AG09309 (cell line): ENCODE measurements at places on chromosomes 12 and 14.

DNA sequence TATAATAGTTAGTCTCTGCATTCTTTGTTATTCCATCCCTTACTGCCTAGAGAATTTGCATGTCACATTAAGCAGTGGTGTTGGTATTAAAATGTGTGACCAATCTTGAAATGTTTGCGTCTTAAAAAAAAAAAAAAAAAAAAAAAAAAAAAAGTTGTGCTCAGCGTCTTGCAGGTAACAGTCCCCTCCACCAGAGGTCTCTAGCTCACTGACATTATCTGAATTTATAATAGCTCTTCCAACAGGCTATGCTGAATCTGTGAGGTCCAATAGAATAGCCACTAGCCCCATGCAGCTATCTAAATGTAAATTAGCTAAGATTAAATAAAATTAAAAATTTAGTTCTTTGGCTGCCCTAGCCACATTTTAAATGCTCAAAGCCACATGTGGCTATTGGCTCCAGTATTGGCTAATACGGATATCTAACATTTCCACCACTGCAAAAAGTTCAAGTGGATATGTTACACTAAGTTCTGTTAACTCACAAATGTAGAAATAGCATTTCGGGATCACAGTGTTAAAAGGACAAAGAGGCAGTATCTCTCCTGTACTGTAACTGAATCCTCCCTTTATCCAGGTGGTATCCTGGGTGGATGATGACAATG is 28.7 kb downstream of the NKX2-8 start:
- DNase-seq = peak; percentile 23

- no peak for DNase-seq
Observed at GRCh38 chr12:108690191-108690518, 41.2 kb downstream of the CORO1C start.

DNA sequence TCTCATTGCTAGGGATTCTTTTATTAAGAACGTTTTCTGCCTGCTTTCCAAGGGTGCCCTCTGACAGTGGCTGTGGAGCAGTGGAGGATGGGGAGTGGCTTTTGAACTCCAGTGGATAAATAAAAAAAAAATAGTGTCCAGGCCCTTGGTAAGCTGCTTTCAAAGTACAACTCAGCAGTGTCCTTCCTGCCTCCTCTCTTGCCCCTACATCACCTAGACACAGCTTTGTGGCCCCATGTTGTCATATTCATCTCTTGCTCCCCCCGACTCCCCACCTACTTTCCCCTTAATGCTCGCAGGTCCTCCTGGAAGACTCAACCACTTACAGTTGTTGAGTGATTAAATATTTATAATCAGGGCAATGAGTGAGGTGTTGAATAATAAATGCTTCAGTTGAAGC is 880.9 kb downstream of the BCL11B start:
- no peak for DNase-seq

DNA sequence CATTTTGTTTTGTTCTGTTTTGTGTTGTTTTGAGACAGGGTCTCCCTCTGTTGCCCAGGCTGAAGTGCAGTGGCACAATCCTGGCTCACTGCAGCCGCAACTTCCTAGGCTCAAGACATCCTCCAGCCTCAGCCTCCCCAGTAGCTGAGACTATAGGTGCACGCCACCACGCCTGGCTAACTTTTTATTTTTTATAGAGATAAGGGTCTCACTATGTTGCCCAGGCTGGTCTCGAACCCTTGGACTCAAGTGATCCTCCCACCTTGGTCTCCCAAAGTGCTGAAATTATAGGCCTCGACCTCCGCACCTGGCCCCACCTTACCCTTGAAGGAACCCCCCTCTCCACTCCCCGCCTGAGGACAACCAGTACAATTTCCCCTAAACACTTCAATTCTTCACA is 7.5 kb upstream of the IFT81 start:
- DNase-seq = no peak

DNA sequence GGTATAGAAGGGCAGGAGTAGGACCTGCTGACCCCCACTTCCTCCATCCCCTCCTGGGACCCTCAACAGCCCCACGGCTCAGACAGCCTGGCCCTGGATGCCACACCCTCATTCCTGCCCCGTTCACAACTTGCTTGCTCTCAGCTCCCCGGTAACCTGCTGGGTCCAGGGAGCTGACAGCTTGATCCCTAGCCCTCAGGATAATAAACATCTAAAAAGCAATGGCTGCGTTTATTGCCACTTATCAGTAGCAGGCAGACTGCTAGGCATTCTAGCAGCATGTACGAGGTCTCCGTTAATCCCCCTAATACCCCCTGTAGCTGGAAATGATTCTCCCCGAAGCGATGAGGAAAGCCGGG is 24.3 kb upstream of the RPLP0 start:
- DNase-seq = no peak

DNA sequence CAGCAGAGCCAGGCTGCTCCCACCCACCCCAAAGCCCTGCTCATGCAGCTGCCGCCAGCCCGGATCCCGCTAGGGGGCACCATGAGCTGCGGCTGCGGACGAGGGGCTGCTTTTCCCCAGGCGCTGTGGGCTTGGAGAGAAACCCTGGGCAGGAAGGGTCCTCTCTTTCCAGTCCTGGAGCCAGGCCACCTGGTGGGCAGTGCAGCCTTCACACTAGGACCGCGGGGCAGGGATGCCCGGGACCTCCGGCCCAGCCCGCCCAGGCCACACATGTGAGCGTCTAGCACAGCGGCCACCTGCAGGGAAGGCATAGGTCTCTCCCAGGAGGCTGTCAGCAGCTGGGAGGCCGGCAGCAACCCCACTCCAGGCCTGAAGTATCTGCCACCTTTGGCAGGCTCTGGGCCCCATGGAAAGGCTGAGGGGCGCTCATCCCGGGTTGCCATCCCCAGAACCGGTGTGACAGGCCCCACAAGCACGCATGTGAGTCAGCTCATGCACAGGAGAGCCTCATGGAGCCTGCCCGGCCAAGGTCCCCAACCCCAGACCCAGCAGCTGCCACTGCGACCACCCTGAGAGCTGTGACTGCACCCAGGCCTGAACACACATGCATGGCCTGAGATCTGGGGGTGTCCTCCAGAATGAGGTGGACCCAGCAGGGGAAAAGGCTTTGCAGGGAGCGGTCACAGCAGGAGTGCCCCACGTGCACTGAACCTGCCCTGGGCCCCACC is 280.0 kb upstream of the RTL1 start:
- no peak for DNase-seq
